ENCODE measurements at places on chromosomes 4 and X.

GRCh38 chr4:158912390-158912789 is 143.6 kb downstream of the FNIP2 start:
- DNase-seq: no peak

- no peak for DNase-seq
Measured at GRCh38 chrX:17644001-17644400, 93.3 kb upstream of the SCML1 start.

DNA sequence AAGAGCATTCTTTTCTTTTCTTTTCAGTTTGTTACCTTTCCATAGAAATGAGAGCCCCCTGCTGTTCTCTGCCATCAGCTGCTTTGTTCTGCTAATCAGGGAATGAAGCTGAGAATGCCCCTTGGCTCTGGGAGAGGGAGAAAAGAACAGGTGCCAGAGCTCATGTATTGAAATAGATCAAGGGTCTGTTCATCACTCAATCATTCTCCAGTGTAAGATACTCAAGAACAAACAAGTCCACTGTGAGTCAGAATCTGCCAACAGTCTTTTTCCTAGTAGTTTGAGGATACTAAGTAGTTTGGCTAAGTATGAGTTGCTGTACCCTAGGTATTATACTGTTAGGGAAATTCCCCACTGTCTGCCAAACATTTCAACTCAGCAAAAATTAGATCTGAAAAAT is 144.3 kb downstream of the RTL3 start:
- peak; percentile 46 for DNase-seq

GRCh38 chr4:77676842-77677241 is 71.2 kb downstream of the CXCL13 start:
- no peak for DNase-seq

DNA sequence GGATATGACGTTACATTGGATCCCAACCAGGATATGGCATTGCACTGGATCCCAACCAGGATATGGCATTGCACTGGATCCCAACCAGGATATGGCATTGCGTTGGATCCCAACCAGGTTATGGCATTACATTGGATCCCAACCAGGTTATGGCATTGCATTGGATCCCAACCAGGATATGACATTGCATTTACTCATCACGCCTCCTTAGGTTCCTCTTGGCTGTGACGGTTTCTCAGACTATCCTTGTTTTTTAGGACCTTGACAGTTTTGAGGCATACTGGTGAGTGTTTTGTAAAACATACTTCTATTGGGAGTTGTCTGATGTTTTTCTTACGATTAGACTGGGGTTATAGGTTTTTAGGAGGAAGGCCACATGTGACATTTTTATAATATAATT is 5.4 kb upstream of the ACSL1 start:
- no peak for DNase-seq

GRCh38 chrX:96453139-96453538 is 231.5 kb upstream of the DIAPH2 start:
- DNase-seq: no peak

DNA sequence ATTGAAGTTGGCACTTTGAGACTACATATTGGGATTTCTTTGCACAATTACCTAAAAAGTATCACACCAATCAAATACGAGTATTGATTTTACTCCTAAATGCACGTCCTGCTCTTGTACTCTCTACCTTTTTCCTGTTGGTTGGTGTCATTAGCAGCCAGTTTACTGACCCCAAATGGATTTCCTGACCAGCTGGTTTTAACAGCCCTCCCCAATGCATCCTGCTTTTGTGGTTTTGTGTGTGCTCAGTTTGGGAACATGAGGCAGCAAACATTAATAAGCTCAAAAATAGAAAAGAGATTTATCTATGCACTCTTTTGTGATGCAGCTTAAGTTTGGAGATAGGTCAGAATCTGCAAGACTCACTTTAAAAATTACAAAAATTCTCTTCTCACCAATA is 230.3 kb downstream of the MAPK10 start:
- no peak for DNase-seq

GRCh38 chrX:57929373-57929772 is 19.1 kb upstream of the ZXDA start:
- peak; percentile 21 for DNase-seq

- DNase-seq: no peak
Measured at GRCh38 chr4:165855191-165855590, 17.8 kb upstream of the TLL1 start.

- no peak for DNase-seq
Measured at GRCh38 chr4:40280586-40280985, 54.5 kb upstream of the CHRNA9 start.

- DNase-seq: no peak
Measured at GRCh38 chr4:127888559-127888958, 7.9 kb downstream of the PLK4 start.

DNA sequence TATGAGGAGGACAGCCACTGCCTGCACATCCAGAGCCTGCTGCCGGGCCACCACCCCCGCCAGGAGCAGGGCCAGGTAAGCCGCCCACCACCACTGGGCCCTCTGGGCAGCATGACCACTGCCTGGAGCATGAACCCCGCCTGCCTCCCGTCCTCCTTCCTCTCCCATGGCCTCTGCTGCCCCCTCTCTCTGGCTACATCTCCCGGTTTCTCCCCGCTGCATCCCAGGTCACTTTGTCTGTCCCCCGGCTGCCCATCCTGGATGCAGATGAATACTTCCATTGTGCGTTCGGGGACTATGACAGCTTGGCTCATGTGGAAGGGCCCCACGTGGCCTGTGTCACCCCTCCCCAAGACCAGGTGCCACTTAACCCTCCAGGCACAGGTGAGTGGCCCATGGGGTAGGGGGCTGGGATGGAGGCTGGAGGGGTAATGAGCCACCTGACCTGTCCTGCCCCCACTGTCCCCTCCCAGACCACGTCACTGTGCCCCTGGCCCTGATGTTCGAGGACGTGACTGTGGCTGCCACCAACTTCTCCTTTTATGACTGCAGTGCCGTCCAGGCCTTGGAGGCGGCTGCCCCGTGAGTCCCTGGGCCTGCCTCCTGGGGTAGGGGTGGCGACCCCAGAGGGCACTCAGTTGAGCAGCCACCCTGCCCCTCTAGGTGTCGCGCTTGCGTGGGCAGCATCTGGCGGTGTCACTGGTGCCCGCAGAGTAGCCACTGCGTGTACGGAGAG is 6.0 kb downstream of the PLXNB3 start:
- no peak for DNase-seq
